ENCODE measurements at places on chromosomes 7 and 10.
A peak's percentile ranks its signal among the peaks of the same experiment; 100 is the strongest.

DNA sequence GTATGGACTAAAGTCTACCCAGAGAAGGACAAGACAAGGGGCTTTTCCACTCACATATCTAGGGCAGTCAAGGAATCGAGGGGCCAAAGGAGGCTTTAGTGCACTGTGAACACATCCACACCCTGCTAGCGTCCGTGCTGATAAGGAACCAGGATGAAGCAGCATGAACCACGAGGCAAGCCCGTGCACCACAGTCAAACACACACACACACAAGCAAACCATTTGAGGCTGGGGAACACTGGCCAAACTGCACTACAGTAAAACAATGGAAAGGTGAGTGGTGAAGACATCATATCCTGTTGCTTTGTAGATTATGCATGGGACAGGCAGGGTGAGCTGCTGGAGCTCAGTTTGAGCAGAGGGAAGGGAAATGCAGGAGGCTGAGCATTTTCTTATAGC is 177.4 kb upstream of the CDCA7L start:
- no peak for ATAC-seq

- ATAC-seq = no peak
These were observed 289.6 kb upstream of the NPVF start for GRCh38 chr7:25517906-25518305.

- ATAC-seq = peak; percentile 59
These were observed at the start of gene KMT2E for GRCh38 chr7:105013816-105014692. Gene KMT2E (plus strand): TSS chr7:105014205. CDS start chr7:105040953, 26,748 bp downstream.

DNA sequence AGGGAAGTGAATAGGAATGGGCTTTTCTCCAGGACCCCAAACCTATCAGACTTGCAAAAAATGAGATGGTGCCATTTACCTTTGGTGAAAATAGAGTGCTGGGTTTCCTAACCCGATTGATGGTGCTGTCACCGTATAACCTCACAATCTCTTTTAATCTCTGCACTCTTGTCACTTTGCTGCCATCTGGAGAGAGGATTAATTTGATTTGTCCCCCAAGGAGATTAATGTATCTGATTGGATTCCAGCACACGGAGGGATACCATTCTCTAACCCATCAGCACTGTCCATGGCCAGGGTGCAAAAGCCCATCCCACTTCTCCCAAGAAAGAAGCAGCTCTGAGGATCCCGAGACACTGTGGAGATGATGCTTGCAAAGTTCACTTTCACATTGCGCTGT is 86.3 kb upstream of the NFE2L3 start:
- ATAC-seq = no peak

- no peak for ATAC-seq
These were observed 31.4 kb downstream of the AHCYL2 start for GRCh38 chr7:129256221-129256620.

DNA sequence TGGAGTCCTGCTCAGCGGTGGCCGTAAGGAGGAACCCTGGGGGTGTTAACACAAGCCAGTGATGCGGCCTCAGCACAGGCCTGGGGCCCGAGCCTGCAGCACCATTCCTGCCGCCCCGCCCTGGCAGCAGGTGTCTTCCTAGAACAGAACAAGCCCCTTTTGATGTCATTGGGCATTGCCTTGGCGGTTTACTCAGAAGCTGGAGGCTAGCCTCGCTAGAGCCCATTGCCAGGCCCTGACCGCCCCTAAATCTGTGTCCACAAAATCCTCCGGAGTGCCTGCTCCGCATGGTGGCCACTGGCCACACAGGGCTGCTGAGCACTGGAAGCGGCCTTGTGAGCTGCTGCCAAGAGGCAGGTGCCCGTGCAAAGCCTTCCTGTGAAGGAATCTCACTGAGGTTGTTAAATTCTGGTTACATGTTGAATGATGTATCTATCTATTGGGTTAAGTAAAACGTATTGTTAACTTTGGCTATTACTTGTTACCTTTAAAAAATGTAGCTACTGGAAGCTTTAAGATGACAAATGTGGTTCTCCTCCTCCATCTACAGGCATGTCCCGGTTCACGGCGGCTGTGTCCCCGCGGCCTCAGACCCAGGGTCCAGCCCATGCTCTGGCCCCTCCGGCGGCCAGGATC is 1.2 kb upstream of the INPP5A start:
- ATAC-seq = peak; percentile 22

- ATAC-seq = no peak
These were observed 110.0 kb downstream of the LRMDA start for GRCh38 chr10:75541411-75541810.

Data from SK-N-SH treated with all-trans-retinoic acid at 6 μM for 48 hours (cell line).